ENCODE measurements at places on chromosomes 1 and 21.

GRCh38 chr1:196910215-196910614, 22.4 kb downstream of the CFHR4 start:
- DNase-seq, result no peak

DNA sequence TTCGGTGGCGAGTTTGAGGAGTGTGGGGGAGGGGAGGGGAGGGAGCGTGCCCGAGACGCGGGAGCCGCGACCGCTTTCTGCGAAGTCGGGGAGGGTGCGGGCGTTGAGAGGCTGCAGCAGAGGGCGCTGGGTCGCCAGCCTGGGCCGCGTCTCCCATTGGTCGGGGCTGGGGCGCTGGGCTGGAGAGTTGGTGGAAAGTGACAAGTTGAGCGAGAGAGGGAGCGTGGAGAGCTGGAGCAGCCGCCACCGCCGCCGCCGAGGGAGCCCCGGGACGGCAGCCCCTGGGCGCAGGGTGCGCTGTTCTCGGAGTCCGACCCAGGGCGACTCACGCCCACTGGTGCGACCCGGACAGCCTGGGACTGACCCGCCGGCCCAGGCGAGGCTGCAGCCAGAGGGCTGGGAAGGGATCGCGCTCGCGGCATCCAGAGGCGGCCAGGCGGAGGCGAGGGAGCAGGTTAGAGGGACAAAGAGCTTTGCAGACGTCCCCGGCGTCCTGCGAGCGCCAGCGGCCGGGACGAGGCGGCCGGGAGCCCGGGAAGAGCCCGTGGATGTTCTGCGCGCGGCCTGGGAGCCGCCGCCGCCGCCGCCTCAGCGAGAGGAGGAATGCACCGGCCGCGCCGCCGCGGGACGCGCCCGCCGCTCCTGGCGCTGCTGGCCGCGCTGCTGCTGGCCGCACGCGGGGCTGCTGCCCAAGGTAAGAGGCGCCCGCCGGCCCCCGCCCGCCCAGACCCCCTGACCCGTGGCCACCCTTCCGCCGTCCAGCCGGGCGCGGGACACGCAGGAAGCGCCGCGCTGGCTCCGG, at the start of gene ROR1:
Gene ROR1 (plus strand): TSS at position 203 of the 802 bp plus-strand sequence.
- no peak for DNase-seq

DNA sequence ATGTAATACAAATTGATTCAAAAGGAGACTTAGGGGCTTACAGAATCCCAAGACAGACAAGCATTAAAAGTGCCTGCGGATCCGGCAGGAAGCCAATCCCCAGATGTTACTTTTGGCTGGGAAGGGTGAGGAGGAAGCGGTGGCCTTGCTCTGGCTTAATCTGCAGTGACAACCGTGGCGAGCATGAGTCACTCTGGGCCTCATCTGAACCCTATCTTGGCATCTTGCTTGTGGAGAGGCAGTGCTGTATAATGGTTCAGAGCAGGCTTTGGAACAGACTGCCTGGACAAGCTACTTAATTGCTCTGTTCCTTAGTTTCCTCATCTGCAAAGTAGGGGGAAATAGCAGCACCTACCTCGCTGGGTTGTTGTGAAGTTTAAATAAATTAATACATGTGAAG, 74.1 kb downstream of the XCL2 start:
- no peak for DNase-seq

DNA sequence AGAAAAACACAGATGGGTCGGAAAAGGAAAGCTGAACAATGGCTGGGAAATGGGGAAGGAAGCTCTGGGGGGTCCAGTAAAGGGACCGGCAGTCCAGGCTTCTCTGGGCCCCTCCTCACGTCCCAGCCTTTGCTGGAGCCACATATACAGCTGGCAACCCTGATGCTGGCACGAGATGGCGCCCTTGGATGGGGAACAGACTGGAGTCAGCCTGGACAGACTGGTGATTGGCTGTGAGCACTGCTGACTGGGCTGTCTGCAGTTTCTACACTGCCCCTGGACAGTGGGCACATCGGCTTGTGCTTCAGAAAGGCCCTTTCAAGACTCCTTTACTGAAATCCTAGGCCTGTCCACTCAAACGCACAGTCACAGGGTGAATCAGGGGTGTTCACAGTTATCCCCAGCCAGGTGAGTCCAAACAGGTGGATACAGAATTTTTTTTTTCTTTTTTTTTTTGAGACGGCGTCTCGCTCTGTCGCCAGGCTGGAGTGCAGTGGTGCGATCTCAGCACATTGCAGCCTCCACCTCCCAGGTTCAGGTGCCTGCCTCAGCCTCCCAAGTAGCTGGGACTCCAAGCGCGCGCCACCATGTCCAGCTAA, 31.1 kb upstream of the ZBTB40 start:
- no peak for DNase-seq

DNA sequence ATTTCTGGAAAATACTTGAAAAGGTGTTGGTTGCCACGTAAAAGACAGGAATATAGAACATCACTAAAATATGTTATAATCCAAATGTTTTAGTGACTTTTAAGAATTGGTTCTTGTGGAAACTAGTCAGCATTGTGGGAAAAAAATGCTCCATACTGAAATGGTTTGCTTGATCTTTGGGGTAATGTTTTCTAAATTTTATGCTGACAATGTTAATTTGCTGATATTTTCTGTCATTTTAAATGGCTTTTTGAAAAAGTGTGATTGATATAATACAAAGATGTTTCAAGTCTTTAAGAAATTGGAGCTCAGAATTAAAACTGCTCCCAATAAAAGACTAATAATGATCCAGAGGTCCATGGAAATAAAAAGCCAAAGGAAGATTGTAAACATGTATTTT, 610.9 kb downstream of the ADGRL2 start:
- DNase-seq, result no peak

- no peak for DNase-seq
Measured at GRCh38 chr1:62237950-62238374, 43.3 kb downstream of the L1TD1 start.

DNA sequence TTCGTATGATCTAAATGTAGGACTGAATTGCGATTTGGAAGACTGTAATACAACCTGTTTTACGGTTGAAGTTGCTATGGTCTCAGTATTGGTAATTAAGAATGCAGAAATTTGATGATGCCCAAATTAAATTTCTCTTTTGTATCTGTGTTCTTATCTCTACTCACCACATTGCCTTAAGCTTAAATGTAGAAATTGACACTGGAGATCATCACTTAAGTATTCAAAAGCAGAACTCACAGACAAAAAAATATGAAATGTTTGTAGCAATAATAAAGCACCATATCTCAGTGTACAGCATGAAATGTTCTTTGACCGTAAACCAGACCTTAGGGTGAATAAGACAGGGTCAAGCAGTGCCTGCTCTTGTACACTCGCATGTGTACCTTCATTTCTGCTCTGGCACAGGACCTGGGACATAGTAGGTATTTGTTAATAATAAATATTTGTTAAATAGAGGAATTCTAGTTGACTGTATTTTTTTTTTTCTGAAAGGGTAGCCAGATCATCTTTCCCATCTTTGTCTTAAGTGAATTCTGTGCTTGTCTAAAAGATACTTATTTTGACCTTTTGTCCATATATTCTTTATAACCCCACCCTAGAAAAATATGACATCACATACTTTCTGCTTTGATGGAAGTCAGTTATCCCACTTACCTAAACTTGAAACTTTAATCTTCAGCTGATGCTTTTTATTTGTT, 1.5 kb downstream of the CDC7 start:
- DNase-seq, result no peak

GRCh38 chr1:157154940-157155514, 16.8 kb upstream of the ETV3 start:
- DNase-seq, result no peak

DNA sequence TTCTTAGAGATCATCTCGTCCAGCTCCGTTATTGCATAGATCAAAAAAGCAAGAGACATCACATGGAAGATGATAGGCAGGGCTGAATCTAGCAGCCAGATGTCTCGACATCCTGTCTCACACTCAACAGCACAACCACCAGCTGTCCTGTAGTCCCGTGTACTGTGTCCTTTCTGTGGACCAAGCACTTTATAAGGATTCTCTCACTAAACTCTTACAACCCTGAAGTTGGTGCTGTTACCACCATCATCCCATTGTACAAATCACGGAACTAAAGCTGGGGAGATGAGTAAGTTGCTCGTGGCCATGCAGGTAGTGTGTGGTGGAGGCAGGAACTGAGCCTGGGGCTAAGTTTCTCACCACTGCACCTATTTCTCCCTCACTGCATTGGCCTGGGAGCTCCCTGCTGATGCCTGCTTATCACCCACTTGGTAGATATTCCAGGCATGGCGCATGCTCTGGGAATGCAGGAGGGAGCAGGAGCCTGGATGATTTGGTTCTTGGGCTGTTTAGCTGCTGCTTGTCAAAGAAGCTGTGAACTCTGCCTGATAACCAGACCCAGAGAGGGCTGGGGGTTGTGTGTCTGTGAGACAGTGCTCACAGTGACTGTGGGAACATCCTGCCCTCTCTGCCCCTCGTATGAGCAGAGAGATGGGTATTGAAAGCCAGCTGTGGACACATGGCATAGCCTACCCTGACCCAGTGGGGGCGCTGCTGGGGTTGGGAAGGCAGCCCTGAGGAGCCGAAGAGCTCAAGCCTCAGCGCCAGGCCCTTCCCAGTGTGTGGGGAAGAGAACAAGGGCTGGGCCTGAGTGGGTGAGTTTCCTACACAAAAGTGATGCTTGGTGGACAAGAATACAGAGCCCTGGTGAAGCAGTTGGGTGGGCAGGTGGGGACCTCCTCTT, 13.6 kb downstream of the PPFIA4 start:
- DNase-seq, result no peak

GRCh38 chr1:12472798-12473551, 145.0 kb downstream of the DHRS3 start:
- peak; percentile 40 for DNase-seq

DNA sequence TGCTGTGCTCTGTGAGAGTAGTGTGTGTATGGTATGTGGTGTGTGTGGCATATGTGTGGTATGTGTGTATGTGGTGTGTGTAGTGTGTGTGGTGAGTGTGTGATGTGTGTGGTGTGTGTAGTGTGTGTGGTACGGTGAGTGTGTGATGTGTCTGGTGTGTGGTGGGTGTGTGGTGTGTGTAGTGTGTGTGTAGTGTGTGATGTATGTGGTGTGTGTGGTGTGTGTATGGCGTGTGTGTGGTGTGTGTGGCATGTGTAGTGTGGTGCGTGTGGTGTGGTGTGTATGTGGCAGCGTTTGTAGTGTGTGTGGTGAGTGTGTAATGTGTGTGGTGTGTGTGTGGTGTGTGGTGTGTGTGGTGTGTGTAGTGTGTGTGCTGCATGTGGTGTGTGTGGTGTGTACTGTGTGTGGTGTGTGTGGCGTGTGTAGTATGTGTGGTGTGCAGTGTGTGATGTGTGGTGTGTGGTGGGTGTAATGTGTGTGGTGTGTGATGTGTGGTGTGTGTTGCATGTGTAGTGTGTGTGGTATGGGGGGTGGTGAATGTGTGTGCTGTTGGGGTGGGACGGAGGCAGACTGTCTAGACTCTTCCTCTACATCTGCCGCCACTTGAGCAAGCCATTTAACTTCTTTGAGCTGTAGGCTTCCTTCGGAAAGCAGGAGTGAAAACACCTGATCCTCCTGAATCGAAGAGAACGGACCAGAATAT, 33.5 kb downstream of the GPA33 start:
- no peak for DNase-seq

DNA sequence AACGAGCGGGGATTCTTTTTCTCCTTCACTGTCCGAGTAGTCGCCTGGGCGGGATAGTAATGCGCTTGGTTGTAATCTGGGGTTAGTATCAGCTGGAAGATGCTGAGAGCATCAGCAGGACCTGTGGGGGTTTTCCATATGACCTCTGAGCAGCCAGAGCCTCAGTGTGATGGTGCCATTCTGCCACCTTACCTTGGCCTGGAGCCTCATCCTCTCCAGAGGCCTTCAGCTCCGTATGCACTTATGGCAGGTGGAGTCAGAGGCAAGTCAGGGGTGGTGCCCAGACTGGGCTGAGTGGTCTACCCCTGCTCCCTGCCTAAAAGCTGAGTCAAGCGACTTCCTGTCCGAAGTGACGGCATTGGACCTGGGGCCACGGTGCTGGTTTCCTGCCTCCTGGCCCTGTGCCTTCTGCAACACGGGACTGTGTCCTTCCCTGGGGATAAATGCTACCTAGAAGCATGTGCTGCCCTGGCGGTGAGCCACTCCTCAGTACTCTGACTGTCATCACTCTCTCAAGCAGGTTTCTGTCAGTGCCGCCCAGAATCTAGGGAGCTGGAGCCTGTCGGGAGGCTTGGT, 24.7 kb downstream of the TENT5C start:
- no peak for DNase-seq

GRCh38 chr1:89978755-89979154, 16.2 kb upstream of the ZNF326 start:
- DNase-seq, result no peak

- no peak for DNase-seq
Measured at GRCh38 chr1:24226749-24227148, 39.7 kb upstream of the IFNLR1 start.

- DNase-seq, result no peak
Measured at GRCh38 chr1:84253036-84253435, 48.5 kb upstream of the SAMD13 start.

DNA sequence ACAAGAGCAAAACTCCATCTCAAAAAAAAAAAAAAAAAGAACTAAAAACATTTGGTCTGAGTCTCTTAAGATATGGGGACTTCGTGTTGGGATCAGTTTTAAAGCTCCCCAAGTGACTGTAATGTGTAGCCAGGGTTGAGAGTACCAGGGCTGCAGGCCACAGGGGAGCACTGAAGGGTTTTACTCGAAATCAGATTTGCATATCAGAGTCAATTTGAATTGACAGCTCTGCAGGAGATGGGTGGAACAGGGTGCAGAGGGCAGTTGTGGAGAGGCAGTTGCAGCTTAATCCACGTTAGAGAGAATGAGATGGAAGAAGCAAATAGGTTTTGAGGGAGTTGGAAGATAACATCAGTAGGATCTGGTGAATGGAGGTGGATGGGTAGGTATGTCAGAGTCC, 20.6 kb upstream of the ELOA start:
- no peak for DNase-seq

GRCh38 chr21:19031953-19032352, 628.4 kb upstream of the TMPRSS15 start:
- DNase-seq, result no peak

DNA sequence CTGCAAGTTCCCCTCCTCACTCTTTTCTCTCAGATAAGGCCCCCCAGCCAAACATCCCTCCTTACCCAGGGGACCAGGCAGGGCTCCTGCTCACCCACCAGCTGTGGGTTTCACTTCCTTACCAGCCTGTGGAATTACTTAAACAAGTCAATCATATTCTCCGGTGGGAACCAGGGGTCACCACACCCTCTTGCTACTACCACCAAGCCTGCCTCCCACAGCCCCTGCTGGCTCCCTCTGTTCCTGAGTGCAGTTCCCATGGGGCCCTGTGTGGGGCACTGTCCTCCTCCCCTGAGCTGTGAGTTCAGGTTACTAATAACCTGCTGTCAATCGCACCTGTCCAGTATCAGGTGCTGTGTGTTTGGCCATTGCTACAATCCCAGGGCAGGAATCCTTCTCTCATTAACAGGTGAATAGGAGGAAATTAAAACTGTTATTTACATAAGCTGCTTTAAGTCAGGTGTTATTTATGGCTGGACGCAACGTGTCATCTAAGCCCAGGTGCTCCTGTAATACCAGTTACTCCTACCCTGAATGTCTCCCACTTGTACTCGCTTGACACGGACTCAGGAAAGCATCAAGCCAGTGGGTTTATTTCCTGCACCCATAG, 53.1 kb upstream of the LBR start:
- DNase-seq, result no peak
